Urinary bladder (tissue), 4 donors: ENCODE measurements at places on chromosomes 4 and X. TPM values are rescaled to one million over a fixed set of nuclear protein-coding genes. Genes with fewer than 3 reads are reported as not detected.

The SPANXN3 gene
- polyA plus RNA-seq = not detected

The SH2D1A gene
- polyA plus RNA-seq = 0.35 TPM

The CLOCK gene
- polyA plus RNA-seq = 11.9 TPM

The CCNI gene
- 232 TPM for polyA plus RNA-seq

The VCX3A gene
- polyA plus RNA-seq = not detected

The FAM47B gene
- polyA plus RNA-seq = not detected

The UVSSA gene
- 7.2 TPM for polyA plus RNA-seq

The NFKB1 gene
- 29.4 TPM for polyA plus RNA-seq

The MED14 gene
- 21.4 TPM for polyA plus RNA-seq
